ENCODE measurements at places on chromosomes 12 and 14.

DNA sequence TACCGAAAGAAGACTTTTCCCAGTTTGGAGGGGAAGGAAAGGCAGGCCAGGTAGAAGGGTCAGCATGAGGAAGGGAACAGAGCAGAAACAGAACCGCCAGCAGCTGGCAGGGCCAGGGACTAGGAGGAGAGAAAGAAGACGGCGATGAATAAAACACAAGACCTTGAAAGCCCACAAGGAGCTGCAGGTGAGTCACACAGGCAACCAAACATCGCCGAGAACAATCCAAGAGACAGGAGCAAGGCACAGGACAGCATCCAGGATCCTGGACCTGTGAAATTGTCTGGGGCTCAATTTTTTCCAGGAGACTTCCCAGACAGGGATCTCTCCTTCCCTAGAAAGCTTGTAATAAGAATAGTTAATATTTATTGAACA is 47.3 kb downstream of the NUAK1 start:
- DNase-seq = no peak

DNA sequence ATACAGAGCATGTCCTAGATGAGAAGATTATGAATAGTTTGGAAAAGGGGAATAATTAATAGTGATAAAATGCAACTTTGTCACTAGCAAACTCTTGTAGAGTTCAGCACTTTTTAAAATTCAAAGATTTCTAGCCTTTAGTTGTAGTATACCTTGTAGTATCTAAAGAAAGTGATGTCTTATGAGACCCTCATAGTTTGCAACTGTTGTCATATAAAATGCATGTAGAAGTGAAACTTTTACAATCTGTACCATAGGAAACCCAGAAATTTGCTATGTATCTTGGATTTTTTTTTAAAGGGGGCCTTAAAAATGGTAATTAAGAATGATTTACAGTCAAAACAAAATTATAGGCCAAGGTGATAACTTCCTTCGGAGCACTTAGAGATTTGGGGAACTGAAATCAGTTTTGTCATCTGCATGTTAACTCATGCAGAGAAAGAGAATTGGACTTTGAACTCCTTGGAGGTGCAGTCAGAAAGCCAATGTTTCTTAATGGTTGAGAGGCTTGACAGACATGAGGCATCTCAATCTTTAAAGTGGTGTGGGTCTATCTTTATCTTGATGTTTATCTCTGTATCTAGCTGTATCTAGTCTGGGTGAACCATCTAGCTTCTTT is 1.3 kb downstream of the LRRK2 start:
- no peak for DNase-seq

DNA sequence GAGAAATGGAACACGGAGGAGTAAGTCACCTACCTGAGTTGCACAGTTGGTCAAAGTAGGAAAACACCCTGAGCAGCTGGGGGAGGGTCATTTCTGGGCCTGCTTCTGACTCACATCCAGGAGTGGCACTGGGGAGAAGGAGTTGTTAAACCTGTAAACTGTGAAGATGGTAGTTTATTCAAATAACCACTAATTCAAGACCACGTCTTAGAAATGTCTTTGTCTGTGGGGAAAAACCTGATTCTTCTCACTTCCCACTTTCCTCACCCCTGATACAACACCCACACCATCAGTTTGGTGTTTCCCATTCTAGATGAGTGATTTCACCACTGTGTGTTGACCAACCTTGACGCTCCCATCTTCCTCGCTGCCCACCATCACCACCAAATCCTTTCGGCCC is 207.1 kb downstream of the ANO4 start:
- no peak for DNase-seq

DNA sequence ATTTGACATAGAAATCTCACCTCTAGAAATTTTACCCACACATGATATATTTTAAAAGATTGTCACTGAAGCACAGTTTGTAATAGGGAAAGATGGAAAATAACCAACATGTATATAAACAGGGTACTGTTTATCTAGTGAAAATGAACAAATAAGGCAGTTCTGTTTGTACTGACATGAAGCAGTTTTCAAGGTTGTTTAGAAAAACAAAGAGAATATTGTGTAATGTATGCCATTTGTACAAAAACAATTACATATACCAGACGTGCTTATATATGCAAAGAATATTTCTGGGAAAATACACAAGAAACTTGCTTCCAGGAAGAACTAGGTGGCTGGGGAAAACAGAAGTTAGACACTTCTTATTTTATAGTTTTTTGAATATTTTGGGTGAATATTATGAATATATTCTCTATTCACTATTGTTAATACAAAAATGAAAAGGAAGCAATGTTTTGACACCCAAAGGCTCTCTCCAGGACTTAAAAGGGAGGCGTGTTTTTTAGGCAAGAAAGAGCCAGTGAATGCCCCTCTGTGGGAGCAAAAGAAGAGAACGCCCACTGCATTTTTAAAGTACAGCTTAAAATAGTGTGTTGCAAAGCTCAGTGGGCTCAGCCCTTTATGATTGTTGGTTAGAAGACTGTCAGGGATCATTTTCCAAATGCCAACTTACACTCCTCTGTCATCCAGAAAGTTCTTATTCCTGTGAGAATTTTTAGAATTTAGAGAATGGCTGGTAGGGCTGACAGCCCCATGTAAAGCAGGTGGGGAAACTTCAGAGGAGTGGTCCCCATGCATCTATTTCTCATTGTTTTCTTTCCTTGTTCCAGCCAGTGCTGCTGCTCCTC is 59.6 kb upstream of the FERMT2 start:
- DNase-seq = no peak

DNA sequence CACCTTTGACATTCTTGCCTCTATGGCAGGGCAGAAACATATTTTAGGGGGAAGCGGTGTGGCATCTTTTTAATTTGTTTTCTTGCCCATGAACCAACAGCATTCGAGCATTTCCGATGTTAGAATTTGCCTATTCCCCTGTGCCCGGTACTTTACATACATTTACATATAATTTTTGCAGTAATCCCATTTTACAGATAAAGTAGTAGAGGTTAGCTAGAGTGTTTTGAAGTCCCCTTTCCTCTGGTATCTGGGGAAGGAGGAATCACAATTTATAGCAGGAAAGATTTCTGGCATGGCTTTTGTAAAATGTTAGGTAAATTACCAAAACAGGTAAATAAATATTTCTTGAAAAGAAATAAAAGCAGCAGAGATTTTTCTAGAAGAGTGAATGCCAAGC is 1.6 kb downstream of the BORCS5 start:
- DNase-seq = no peak

DNA sequence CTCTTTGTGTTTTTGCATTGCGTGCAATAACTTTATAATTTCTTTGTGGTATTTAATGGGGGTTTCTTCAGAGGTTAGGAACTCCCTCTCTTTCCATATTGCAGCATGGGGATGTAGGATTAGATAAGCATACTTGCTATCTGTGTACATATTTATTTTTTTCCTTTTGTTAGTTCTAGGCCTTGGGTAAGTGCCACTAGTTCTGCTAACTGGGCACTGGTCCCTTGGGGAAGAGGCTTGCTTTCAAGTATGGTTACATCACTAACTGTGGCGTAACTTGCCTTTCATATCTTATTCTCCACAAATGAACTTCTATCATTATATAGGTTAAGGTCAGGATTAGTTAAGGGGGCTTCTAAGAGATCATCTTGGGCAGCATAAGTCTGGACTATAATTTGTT is 31.5 kb upstream of the SLCO1B3 start:
- no peak for DNase-seq

GRCh38 chr14:100401792-100402191 is 78.7 kb downstream of the SLC25A47 start:
- no peak for DNase-seq

DNA sequence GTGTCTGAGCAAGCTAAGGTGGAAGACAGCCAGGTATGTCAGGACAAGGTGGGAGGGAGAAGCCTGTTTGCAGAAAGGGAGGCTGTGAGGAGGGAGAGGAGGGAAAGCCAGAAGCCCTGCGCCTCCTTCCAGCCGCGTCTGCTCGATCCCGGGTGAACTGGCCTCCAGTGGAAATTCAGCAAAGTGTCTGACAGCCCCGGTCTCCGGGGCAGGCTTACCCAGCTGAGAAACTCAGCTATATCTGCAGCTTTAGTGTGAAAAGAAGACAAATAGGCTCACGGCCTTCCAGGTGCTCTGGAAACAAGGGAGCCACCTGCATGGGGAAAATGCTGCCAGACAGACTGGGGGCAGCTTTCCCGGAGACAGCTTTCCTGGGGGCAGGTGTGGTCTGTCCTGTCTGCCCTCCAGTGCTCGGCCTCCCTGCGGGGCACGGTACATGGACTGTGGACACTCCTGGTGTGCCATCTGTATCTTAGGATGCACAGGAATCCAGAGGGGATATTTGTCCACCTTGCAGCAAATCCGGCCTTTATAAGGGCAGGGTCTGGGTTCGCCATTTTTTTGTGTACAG is 6.3 kb downstream of the RFLNA start:
- DNase-seq = no peak

- no peak for DNase-seq
Measured at GRCh38 chr14:68719634-68720384, 73.1 kb downstream of the ZFP36L1 start.

- no peak for DNase-seq
Measured at GRCh38 chr12:26659930-26660329, 173.1 kb downstream of the ITPR2 start.

- no peak for DNase-seq
Measured at GRCh38 chr12:3629057-3629830, 123.7 kb downstream of the CRACR2A start.

DNA sequence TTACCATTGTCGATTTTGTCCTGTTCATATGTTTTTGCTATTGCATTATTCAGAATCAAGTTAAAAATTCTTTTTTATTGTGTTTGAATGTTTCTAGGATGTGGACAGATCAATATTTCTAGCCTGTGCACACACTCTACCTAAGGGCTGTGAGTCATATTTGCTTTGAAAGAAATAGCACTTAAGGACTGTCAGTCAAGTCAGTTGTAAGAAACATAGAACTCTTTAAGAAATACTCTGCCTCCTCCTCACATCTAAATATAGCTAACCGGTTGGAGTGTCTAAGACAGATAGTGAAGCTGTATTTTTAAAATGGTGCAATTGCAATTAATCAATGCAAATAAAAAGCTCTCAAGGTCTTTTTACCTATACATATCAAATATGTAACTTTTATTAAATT is 17.9 kb upstream of the MGST1 start:
- no peak for DNase-seq

GRCh38 chr12:39613525-39613924 is 6.1 kb downstream of the ABCD2 start:
- no peak for DNase-seq

- no peak for DNase-seq
Measured at GRCh38 chr14:61662437-61663311, 32.6 kb upstream of the HIF1A start.

DNA sequence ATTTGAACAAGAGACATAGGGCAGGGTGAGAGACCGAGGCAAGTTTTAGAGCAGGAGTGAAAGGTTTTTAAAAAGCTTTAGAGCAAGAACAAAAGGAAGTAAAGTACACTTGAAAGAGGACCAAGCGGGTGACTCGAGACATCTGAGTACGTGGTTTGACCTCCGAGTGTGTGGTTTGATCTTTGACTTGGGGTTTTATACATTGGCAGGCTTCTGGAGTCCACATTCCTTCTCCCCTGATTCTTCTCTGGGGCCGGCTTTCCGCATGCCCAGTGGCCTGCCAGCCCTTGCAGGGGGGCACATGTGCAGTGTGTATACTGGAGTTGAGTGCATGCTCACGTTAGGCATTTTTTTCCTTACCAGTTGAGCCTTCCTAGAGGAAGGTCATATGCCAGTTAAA is 96.3 kb downstream of the SLC15A4 start:
- DNase-seq = no peak

- DNase-seq = no peak
Measured at GRCh38 chr14:23321572-23322547, 603 bp downstream of the PABPN1 start.

GRCh38 chr12:4595881-4596280 is 33.9 kb downstream of the DYRK4 start:
- no peak for DNase-seq

- DNase-seq = no peak
Measured at GRCh38 chr12:20585913-20586312, 109.2 kb upstream of the SLCO1C1 start.

GRCh38 chr14:106343626-106344025 is 817.2 kb downstream of the TMEM121 start:
- DNase-seq = no peak

GRCh38 chr12:131436922-131437705 is 273.8 kb upstream of the SFSWAP start:
- DNase-seq = no peak

GRCh38 chr12:44385964-44386363 is 490.2 kb downstream of the NELL2 start:
- peak; percentile 51 for DNase-seq

DNA sequence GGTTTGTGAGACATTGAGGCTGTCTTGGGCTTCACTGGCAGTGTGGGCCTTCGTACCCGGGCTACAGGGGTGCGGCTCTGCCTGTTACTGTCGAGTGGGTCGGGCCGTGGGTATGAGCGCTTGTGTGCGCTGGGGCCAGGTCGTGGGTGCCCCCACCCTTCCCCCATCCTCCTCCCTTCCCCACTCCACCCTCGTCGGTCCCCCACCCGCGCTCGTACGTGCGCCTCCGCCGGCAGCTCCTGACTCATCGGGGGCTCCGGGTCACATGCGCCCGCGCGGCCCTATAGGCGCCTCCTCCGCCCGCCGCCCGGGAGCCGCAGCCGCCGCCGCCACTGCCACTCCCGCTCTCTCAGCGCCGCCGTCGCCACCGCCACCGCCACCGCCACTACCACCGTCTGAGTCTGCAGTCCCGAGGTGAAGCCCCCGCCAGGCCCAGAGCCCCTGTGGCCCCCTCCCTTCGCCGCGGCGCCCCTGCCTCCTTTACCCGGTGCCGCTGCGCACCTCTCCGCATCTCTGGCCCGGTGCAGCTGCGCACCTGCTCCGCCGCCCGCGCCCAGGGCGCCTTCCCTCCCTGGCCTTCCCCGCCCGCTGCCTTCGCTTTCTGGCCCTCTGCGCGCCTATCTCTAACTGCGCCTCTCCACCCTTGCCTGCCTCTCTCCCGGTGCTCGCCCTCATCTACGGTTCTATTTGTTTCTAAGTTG is at the start of gene ENO2:
Gene ENO2, plus strand, starts transcription at position 335 of the 701 bp plus-strand sequence. CDS start 1,253 bp downstream, outside the sequence.
- DNase-seq = peak; percentile 80

DNA sequence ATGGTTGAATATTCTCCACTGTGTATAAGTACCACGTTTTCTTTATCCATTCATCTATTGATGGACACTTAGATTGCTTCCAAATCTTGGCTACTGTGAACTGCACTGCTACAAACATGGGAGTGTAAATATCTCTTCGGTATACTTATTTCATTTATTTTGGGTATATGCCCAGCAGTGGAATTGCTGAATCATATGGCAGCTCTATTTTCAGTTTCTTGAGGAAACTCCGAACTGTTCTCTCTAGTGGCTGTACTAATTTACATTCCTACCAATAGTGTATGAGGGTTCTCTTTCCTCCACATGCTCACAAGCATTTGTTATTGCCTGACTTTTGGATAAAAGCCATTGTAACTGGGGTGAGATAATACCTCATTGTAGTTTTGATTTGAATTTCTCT is 623.1 kb upstream of the LRFN5 start:
- no peak for DNase-seq

- no peak for DNase-seq
Measured at GRCh38 chr14:70635971-70636595, 5.6 kb upstream of the TTC9 start.

DNA sequence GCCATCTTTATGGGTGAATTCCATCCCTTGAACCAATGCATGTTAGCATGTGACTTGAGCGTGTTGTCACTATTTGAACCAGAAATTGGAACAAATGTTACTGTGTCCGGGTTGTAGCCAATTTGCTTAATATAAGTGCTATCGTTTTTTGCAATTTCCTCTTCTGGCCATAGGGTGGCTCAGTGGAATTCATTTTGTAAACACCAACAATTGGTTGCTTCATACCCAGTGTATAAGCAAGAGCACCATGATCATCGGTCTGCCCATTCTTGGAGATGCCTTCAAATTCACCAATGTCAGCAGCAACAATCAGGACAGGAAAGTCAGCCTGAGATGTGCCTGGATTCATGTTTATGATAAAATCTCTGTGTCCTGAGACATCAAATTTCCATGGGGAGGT is 5.0 kb upstream of the NEDD1 start:
- no peak for DNase-seq

Measured in NCI-H1694 treated with DMSO at 0.1 percent for 48 hours (cell line).